H9 (cell line): ENCODE measurements at places on chromosomes 6 and 20. TPM values are rescaled to one million over a fixed set of nuclear protein-coding genes. Genes with fewer than 3 reads are reported as not detected.

DNA sequence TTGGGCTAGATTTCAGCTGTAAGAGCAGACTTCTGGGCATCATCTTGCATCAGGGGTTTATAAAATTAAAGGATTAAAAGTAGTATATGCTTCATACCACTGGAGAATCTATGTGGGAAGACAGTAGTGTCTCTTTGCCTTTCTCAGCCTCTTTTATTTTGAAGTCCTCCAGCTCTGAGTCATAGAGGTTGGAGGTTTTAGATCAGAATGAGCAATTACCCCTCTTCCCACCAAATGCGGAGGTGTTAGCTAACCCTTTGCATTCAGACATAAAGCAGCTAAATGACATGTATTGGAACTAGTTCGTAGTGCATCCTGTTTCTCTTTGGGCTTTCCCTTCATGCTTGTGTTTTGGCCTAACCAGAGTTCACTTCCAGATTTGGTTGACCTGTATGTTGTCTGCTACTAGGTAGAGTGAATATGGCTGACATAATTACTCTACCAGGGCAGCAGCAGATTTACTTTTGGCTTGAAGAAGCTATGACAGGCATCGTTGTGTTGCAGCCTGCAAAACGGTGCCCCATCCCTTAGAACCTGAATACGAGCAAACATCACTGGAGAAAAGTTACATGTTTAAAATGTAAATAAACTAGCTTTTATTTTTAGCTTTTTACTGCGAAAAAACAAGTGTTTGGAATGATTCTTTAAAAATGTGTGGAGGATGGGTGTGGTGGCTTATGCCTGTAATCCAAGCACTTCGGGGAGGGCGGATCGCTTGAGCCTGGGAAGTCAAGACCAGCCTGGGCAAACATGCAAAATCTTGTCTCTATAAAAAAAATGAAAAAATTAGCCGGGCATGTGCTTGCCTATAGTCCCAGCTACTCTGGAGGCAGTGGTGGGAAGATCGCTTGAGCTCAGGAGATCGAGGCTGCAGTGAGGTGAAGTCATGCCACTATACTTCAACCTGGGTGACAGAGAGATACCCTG is 82.2 kb downstream of the MYO6 start:
- H3K27me3 ChIP-seq: no peaks in the 10 kb centered on the region
- no peak overlapping the region for H3K27ac ChIP-seq
- H3K4me3 ChIP-seq: no peak overlapping the region
- H3K36me3 ChIP-seq: peaks cover 20% of the 10 kb centered on the region
- no peaks in the 10 kb centered on the region for H3K4me1 ChIP-seq

DNA sequence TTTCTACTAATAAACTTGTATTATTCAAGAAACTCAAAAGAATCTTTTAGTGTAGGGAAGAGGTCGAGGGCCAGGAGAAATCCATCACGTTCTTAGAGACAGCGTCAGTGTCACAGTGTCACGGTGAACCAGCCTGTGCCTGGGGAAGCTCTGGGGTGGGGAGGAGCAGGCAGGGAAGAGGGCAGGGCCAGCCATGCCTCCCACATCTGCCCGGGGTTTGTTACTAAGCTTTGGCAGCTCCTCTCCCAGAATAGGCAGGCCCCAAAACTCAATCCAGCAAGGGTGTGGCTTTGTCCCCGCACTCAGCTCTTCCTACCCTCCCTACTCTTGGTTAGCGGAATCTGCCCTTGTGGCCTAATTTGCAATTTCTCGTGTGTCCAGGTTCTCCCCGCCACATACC is 72.9 kb downstream of the TCP11 start:
- no peaks in the 10 kb centered on the region; the same call in 1 of the 2 replicates for H3K4me1 ChIP-seq
- H3K27ac ChIP-seq: no peak overlapping the region
- H3K4me3 ChIP-seq: no peak overlapping the region
- no peaks in the 10 kb centered on the region for H3K27me3 ChIP-seq
- DNase-seq: no peak
- peaks cover 7% of the 10 kb centered on the region; the same call in 2 of the 3 replicates for H3K36me3 ChIP-seq

DNA sequence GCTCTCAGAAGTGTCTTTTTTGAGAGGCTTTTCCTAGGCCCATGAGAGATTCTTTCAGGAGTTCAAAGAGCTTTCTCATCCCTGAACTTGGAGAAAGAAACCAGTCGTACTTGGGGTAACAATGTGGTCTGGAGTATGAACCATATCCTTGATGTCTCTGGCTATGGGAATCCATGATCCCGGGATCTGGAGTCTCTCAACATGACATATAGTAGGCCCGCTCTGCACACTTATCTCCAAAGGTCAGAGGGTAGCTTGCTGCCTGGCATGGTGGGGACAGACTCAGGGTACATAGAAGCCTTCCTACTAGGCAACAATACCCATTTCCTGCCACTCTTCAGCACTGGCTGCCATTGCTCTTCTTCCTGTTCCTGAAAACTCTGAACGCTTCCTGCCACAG is 42.2 kb upstream of the NFATC2 start:
- H3K27ac ChIP-seq: no peak overlapping the region
- H3K4me1 ChIP-seq: no peaks in the 10 kb centered on the region
- H3K36me3 ChIP-seq: no peaks in the 10 kb centered on the region
- H3K27me3 ChIP-seq: no peaks in the 10 kb centered on the region

DNA sequence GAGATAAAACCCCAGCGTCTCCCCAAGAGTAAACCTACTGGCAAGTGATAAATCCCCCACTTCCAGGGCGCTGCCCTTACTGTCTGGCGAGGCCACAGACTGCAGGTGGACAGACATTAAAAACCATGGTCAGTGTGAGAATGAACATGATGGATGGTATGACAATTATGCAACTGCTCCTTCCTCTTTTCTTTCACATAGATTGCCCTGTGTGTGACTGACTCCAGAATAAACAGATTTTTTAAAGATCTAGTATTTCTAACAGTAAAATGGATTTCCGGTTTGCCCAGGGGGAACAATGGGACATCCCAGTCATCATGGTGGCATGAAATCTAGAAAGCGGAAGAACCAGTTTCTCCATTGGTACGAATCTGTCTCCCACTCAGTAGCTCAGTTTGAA is 153.7 kb downstream of the FOXC1 start:
- H3K4me1 ChIP-seq: no peaks in the 10 kb centered on the region
- H3K27ac ChIP-seq: no peak overlapping the region
- H3K27me3 ChIP-seq: no peaks in the 10 kb centered on the region
- no peak for DNase-seq
- H3K36me3 ChIP-seq: no peaks in the 10 kb centered on the region

- H3K27ac ChIP-seq: no peak overlapping the region
- DNase-seq: no peak
- no peaks in the 10 kb centered on the region for H3K27me3 ChIP-seq
- H3K4me3 ChIP-seq: peak overlapping the region; percentile 94
- peaks cover 2% of the 10 kb centered on the region; the same call in 1 of the 2 replicates for H3K4me1 ChIP-seq
These were observed 18.1 kb upstream of the TRIM27 start for GRCh38 chr6:28941684-28942448.

DNA sequence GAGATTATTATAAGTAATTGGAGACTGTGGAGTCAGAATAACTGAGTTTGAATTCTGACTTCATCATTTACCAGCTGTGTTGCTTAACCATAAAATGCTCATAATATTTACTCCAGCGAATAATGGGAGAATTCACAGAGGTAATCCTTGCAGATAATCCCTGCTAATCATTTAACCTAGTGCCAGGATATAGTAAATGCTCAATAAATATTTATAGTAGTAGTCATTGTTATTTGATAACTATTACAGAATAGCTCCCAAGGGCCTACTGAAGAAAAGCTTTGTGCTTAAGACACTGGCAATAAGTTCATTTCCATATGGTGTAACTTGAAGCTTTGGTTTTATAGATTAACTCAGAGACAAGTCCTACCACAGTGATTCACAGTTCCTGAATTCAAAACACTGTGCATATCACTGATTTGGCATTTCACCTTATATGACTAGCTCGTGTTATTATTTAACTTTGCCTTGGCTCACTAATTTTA is 208.8 kb upstream of the PLCB4 start:
- H3K36me3 ChIP-seq: peaks cover 6% of the 10 kb centered on the region
- no peak overlapping the region for H3K4me3 ChIP-seq
- no peaks in the 10 kb centered on the region for H3K27me3 ChIP-seq
- no peak for DNase-seq

DNA sequence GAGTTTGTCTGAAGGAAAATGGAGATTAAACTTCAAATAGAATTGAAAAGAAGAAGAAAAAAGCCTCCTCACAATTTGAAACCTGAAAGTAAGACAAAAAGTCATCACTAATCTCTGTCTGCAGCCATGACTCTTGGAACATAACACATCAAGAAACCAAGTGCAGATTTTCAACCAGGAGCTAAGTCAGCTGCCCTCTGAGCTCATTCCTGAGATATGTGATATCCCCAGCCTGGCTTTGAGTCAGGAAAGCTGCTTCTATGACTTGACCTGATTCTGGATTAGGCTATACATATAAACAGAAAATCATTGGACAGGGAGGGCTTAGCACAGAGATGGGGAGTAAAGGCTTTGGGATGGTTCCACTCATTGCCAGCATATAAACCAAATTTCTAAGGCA is 891.4 kb downstream of the TFAP2A start:
- no peak for DNase-seq
- H3K4me3 ChIP-seq: no peak overlapping the region
- H3K4me1 ChIP-seq: no peaks in the 10 kb centered on the region
- H3K27me3 ChIP-seq: no peaks in the 10 kb centered on the region
- no peak overlapping the region for H3K27ac ChIP-seq

DNA sequence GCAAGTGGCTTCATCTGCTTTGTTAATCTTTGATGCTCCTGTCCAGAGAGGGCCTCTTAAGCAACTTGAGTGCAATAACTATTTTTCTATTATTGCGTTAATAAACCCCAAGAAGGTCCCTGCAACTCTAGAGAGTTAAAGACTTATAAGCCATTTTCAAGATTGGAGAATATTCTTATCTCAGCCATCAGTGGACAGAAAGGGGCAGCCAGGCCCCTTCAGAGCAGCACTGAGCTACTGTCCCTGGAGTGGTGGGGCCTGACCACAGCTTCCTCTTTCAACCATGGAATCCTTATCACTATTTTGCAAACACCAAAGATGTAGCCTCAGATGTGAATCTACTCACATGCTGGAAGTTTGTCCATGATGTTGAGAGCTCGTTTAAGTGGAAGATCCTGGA is 2.8 kb upstream of the MAS1L start:
- no peaks in the 10 kb centered on the region for H3K36me3 ChIP-seq
- no peaks in the 10 kb centered on the region for H3K4me1 ChIP-seq
- no peak overlapping the region for H3K4me3 ChIP-seq
- no peak overlapping the region for H3K27ac ChIP-seq

- H3K4me3 ChIP-seq: no peak overlapping the region
- H3K36me3 ChIP-seq: no peaks in the 10 kb centered on the region
- DNase-seq: no peak
These were observed 126.0 kb downstream of the RNASET2 start for GRCh38 chr6:166830185-166830890.

GRCh38 chr6:6595952-6596351 is 7.4 kb downstream of the LY86 start:
- no peaks in the 10 kb centered on the region for H3K27me3 ChIP-seq
- H3K27ac ChIP-seq: no peak overlapping the region

DNA sequence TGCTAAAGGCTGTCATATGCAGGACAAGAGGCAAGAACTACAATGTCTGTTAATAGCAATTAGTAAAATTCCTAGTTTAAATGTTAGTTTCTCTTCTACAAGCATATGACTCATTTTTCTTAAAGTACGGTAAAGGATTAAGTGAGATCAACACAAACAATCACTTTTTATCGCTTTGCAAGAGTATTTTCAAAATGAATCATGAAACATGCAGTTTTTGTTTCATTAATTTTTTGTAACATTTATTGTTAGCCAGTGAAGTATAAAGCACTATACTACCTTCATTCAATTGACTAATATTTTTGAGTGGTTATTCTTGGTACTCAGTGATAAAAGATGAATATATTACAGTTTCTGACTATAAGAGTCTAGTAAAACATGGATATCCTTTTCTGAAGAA is 138.6 kb downstream of the AHI1 start:
- no peak overlapping the region for H3K4me3 ChIP-seq
- no peaks in the 10 kb centered on the region for H3K27me3 ChIP-seq
- H3K4me1 ChIP-seq: no peaks in the 10 kb centered on the region
- H3K36me3 ChIP-seq: peaks cover 4% of the 10 kb centered on the region; the same call in 1 of the 2 replicates
- H3K27ac ChIP-seq: no peak overlapping the region

DNA sequence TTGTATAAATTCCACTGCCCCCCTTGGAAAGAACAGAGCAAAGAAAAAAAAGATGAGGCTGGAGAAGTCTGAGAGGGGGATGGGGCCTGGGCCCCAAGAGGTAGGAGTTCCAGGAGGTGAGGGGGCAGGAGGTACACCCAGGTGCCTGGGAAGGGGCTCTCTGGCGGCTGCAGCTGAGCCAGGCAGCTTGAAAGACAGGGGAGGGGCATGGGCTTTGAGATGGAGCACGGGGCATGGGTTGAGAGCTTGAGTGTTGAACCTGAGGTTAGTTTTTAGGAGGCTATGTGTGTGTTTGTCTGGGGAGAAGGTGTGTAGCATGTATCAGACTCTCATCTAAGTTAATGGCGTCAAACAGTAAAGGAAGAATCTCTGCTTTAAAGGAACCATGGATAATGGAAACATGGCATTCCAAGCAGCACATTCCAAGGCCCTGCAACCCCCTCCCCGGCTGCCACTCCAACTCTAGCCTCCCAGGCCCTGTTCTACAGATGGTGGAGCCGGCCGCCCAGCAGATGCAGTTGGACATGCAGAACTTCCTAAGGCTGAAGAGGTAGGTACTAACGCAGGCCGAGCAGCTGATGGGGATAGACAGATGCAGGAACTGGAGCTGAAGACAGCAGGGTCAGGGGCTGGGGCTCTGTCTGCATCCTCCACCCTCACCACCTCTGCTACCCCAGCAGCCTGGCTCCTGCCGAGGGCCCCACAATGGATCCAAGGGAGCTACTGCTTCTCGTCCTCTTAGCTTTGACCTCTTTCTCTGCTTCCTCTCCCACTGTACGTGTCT is 42.1 kb downstream of the MDFI start:
- no peaks in the 10 kb centered on the region for H3K27me3 ChIP-seq
- DNase-seq: no peak
- H3K27ac ChIP-seq: no peak overlapping the region
- H3K36me3 ChIP-seq: no peaks in the 10 kb centered on the region
- H3K4me1 ChIP-seq: no peaks in the 10 kb centered on the region
- H3K4me3 ChIP-seq: 0 out of 3 replicates have a peak overlapping the region, but pooled peaks have one; percentile 15

DNA sequence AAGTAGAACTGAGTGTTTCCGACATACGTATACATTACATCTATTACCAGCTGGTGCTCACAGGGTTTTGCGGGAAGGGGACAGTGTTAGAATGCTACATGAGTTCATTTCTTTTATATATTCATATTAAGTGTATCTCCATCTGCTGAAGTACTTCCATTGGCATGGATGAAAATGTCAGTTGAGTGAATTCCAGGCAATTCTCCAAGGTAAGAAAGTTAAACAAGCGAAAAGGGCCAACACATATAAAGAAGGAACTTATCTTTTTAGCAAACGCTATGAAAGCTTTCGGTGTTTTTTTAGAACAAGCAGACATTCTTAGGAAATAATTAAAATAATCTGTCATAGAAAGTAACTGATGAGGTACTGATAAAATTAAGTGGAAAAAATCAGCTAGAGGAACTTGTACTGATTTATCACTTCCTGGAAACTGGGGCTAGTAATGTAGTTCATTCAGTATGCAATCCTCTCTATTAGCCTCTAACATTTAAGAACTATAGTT is 34.6 kb downstream of the RNF146 start:
- no peak overlapping the region for H3K4me3 ChIP-seq
- H3K27ac ChIP-seq: no peak overlapping the region
- peaks cover 3% of the 10 kb centered on the region; the same call in 2 of the 3 replicates for H3K36me3 ChIP-seq
- H3K27me3 ChIP-seq: no peaks in the 10 kb centered on the region
- no peaks in the 10 kb centered on the region for H3K4me1 ChIP-seq

The SFTA2 gene
- total RNA-seq: not detected in 2 replicates

The MPIG6B gene
- total RNA-seq: not detected in 2 replicates
